ENCODE measurements at places on chromosomes 7 and 10.
A peak's percentile ranks its signal among the peaks of the same experiment; 100 is the strongest.

DNA sequence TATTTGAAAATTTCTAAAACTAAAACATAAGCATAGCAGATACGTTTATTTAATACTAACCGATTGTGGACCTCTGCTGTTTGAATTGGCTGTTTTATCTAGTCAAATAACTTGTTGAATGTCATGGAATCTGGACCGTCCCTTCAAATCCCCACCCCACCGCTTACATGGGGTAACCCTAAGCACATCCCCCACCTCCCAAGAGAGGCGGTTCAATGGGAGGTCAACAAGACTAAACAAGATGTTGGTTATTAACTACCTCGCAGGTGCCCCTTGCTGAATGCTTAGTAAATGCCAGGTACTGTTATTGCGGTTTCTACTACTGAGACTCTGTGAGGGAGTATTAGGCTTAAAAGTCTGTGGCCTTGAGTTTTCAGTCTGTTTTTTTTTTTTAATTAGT, 70.9 kb downstream of the DAGLB start:
- no peak for DNase-seq

- DNase-seq, result no peak
These were observed 182.3 kb downstream of the PTPRN2 start for GRCh38 chr7:158405324-158405723.

GRCh38 chr10:100883312-100883821, 29.4 kb upstream of the SLF2 start:
- no peak for DNase-seq

DNA sequence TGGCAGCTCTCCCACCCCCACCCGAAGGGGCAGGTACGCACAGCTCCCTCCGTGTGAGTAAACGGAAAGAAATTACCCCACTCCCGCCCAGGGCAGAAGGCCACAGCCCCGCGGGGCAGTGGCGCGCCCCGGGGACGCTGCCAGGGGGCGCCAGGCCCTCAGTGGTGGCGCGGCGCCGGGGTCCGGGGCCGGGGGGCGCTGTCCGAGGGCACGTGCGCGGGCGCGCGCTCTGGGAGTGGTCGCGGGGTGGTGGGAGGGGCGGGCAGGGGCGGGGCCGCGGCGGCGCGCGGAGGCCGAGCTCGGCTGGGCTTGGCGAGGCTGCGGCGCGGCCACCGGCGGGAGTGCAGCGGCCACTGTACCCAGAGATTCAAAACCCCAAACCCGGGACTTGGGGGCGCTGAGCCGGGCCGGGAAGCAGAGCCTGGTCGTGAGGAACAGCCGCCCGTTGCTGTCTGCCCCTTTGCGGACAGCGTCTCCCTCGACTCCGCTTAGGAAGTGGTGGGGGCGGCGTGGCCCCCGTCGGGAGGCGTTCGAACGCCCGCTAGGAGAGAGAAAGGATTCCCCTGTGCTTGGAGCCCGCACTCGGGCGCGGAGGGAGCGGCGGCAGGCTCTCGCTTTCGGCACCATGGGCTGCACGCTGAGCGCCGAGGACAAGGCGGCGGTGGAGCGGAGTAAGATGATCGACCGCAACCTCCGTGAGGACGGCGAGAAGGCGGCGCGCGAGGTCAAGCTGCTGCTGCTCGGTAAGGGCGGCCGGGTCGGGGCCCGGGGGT, at the start of gene GNAI1:
Gene GNAI1, plus strand, starts transcription at position 296 of the 773 bp plus-strand sequence. Its CDS starts 330 bp downstream, at position 626.
- peak; percentile 71 for DNase-seq

- no peak for DNase-seq
These were observed 52.9 kb downstream of the DNAJC12 start for GRCh38 chr10:67785098-67785497.

DNA sequence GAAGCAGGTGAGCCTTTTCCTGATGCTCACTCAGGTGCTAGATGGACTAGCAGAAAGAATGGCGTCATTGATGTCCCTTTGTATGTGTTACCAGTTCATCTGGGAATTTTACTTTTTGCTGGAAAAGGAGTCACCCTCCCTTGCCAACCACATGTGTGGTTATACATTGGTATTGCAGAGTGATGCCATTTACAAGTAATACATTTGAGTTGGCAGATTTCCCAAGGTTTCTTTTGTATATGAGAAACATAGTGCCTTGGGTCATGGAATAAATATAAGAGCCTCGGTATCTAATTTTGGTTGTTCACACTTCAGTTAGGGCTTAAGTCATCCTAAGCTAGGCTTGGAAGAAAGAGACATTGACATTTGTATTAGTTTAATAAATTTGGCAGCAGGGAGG, 10.4 kb upstream of the ATXN7L1 start:
- DNase-seq, result no peak

DNA sequence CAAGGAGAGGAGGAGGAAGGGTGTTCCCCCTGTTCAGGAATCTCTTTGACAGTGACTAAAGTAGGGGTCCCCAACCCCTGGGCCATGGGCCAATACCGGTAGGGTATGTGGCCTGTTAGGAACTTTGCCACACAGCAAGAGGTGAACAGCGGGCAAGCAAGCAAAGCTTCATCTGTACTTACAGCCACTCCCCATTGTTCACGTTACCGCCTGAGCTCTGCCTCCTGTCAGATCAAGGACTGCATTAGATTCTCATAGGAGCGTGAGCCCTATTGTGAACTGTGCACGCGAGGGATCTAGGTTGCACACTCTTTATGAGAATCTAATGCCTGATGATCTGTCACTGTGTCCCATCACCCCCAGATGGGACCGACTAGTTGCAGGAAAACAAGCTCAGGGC, 201.6 kb downstream of the CAMK1D start:
- DNase-seq, result no peak

DNA sequence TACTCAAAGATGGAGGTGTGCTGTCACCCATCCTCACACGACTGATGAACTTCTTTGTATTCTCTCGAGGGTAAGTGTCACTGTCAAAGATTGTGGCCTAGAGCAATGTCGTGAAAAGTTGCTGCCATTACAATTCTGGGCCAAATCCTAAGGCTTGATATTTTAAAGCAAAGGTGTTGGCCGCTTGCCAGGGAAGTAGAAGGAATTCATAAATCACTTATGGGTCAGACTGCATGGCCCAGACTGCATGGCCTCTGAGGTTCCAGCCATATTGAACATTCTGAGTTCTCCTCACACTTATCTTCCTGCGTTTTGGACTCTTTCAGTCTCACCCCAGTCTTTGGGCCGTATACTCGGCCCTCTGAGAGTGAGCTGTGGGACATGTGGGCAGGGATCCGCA, 8.6 kb downstream of the MEST start:
- no peak for DNase-seq

DNA sequence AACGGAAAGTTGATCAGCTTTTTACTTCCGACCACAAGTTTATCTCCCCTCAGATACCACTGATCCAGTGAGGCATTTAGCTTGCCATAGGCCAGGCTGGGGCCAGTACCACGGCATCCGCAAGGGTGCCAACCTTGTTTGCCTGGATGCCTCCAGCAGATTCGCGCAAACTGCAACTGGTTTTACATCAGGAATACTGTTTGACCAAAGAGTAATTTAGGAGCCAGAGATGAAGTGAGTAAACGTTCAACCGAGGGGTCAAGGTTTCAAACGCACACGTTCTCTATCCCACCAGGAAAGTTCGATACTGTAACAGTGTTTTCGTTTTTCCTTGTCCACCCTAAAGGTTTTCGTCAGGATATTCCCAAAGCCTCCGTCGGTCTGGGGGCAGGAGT, 266 bp upstream of the MDFIC start:
- no peak for DNase-seq

DNA sequence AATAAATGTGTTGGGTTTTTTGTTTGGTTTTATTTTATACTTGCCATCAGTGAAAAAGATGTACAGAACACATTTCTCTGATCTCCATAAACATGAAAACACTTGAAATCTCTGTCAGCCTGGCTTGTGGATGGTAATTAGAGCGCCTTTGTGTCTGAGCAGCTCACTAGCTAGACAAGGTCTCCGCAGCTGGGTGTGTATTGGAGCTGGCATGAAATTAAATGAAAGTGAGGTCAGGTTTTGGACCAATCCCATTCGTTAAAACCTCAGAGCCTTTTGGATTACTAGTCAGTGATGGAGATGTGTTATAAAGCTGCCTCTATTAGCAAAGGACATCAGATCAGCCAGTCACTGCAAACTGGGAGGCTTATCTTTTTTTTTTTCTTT, 2.7 kb downstream of the FRAT1 start:
- DNase-seq, result no peak

DNA sequence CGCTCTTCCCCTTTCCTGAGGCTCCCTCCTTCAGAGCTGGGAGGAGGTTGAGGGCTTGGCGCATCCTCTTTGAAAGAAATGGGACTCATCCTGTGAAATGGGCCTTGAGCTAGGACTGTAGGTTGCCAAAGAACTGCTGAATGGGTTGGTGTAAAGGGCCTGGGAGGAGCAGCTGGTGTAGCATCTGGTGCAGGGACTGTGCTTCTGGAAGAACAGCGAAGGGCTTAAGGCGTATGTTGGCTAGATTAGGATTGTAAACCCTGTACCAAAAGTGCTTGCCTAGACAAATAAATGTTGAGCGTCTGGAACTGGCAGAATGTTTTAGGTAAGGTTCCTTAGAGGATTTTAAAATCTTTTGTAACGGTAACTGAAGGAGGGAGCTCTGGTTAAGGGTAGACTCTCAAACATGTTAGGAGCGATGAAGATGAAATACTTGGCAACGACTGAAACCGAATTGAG, 563 bp downstream of the STAM start:
- DNase-seq, result no peak

DNA sequence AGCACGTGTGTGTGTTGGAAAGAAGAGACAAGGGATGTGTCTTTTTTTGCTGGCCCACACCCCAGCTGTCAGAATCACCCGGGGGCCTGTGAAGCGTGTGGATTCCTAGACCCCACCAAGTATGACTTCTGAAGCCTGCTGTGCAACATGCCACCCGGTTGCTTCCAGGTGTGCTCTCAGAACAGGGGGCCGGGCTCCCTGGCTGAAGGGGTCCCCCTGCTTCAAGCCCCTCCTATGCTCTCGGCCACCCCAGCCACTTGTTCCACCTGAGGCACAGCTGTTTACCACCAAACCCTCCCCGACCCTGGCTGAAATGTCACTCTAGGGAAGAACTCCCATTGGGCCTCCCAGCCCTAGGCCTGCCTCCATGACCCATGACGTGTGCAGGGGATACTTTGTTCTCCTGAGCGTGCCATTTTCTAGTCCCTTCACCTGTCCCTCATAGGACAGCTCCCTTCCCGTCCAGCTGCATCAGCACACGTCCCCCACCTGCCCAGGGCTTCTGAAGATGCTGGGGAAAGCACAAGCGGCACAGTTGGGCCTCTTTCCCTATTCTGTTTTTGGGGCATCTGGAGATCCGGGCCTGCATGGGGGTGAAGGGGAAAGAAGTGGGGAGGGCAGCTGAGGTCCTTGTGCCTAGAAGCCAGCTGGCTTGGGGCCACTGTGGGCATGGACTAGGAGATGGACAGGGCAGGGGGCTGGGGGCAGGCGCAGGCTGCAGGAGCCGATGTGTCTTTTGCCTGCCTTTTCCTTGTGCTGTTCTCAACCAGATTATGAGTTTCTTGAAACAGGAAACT, 33.3 kb downstream of the CRHR2 start:
- DNase-seq, result no peak

- no peak for DNase-seq
These were observed 65.6 kb downstream of the STRA8 start for GRCh38 chr7:135299235-135299634.

- no peak for DNase-seq
These were observed 1.7 kb upstream of the NKX6-2 start for GRCh38 chr10:132787495-132788179.

DNA sequence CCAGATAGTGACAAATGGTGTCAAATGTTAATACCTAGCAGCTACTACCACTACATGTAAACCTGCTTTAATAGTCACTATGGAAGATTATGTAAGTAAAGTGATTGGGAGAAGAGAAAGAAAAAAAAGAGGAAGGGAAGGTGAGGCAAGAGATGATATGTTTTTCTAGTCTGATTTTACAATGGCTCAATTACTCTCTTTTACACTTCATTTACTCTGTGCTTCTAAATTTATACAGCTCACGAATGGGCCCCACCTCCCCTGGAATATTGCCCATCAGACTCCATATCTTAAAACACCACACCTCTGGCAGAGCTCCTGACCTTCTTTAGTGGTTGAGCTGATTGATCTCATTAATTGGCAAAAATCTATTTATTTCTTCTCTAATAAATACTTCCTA, 28.0 kb upstream of the IKZF1 start:
- no peak for DNase-seq

DNA sequence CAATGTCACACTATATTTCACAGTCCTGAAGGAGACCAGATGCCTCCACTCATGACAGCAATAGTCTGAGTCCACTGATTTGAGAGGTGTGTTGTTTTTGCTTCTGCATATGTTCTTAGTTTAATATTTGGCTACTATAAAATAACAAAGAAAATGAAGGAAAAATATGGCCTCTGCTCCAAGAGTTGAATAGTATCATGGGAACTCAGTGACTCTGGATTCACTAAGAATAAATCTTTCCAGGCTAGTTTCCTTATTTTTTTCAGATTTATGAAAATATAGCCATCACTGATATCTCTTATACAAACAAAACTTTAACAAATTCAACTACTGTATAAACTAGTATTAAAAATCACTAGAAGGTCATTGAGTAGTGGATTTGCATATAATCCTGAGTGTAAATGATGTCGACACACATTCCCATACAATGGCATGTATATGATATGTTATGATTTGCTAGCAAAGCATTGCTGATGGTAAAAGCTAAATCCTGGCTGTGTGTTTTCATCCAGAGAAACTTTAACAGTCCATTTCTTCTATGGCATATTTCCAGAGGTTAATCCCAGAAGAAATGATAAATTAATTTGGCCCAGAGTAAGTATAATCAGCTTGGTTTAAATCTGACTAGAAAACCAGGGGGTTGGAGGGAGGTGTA, 66.0 kb upstream of the VIPR2 start:
- DNase-seq, result no peak

GRCh38 chr10:69916118-69916517, 114.4 kb downstream of the COL13A1 start:
- no peak for DNase-seq

DNA sequence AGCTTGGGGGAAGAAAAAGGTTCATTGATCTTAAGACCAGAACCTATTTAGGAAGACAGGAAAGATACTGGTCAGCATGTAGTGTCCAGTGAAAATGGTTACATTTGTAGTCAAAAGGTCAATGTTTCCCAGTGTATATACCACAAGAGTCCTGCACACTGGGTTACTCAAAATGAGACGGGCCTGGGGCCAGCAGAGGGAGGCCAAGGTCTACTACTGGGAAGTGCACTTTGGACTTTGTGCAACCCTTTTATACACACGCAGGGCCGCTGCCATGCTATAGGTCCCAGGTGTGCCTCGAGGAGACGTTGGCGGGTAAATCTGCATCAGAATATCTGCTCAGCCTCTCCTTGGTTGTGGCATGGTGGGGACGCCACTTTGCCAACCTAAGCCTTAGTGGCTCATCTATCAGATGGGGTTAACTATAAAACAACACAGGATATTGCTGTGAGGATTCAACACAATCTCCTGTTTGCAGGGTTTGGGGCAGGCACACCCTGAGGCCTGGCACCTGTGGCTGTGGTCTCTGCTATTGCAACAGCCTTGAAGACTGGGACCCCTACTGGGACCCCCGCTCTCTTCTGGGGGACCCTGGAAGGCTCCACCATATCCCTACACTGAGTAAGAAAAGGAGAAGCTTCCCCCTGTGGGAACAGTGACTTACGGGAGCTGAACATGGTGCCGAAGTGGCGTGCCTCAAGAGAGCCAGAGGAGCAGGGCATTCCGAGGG, 19.7 kb downstream of the CLRN3 start:
- DNase-seq, result no peak

- DNase-seq, result peak; percentile 30
These were observed 20.9 kb downstream of the RAMP3 start for GRCh38 chr7:45178241-45179225.
